ENCODE measurements at places on chromosomes 16 and 17.

- DNase-seq = no peak
Measured at GRCh38 chr17:61449707-61450640, 2.2 kb upstream of the TBX4 start.

- no peak for DNase-seq
Measured at GRCh38 chr16:683396-684070, 601 bp downstream of the JMJD8 start.

GRCh38 chr17:17679748-17680147, 1.5 kb upstream of the RAI1 start:
- no peak for DNase-seq

DNA sequence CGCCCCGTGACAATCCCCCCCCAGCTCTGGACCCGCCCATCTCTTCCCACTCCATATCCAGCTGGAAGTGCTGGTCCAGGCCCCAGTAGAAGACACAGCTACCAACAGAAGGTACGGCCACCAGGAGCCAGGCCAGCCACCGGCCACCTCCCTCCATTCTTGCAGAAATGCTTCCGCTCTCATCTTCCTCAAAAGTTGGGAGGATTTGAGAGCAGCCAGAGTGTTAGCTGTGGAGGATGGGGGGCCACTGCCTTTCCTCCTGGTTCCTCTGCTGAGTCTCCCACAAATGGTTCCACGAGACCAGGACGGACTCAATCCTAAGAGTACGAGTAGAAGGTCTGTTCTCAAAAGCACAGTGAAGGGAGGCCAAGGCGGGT, 78.3 kb downstream of the GAS7 start:
- DNase-seq = no peak

GRCh38 chr17:72538901-72539352, 418.1 kb downstream of the SOX9 start:
- no peak for DNase-seq

GRCh38 chr16:3468501-3468900, 25.0 kb downstream of the NAA60 start:
- no peak for DNase-seq

GRCh38 chr17:48068491-48068961, 20.4 kb downstream of the NFE2L1 start:
- no peak for DNase-seq

GRCh38 chr17:78401246-78401645, 22.8 kb downstream of the PGS1 start:
- DNase-seq = no peak

GRCh38 chr17:44384823-44385286, 4.6 kb downstream of the ITGA2B start:
- no peak for DNase-seq

- DNase-seq = no peak
Measured at GRCh38 chr16:31094088-31094423, 541 bp downstream of the VKORC1 start.

GRCh38 chr17:39951924-39952679, 10.7 kb upstream of the GSDMA start:
- DNase-seq = no peak

GRCh38 chr17:10286324-10286723, 86.5 kb downstream of the MYH13 start:
- no peak for DNase-seq

- DNase-seq = no peak
Measured at GRCh38 chr16:85037050-85037410, 9.4 kb downstream of the KIAA0513 start.

- no peak for DNase-seq
Measured at GRCh38 chr16:3282103-3282729, 1.1 kb upstream of the ZNF263 start.

- DNase-seq = peak; percentile 33
Measured at GRCh38 chr17:79019632-79020584, 4.1 kb upstream of the C1QTNF1 start.

DNA sequence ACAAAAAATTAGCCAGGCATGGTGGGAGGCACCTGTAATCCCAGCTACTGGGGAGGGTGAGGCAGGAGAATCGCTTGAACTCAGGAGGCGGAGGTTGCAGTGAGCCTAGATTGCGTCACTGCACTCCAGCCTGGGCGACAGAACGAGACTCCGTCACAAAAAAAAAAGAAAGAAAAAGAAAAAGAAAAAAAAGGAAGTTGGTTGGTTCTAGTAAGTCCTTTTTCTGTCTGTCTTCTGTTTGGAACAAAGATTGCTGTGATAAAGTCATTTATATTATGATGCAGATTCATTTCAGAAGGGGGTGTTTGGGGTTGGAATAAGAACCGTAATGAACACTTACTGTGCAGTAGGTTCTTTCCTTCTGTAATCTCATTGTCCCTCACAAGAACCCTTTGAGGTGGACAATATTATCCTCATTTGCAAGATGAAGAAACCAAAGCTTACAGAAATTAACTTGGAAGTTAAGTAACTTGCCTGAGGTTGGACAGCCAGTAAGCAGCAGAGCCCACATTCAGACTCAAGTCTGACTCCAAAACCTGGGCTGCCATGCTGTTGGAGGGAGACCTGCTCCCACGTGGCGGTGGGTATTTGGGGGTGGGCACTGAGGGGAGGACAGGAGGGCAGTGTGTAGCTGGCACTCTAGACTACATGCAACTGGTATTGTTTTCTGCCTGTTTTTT, 10.3 kb downstream of the MINK1 start:
- no peak for DNase-seq

DNA sequence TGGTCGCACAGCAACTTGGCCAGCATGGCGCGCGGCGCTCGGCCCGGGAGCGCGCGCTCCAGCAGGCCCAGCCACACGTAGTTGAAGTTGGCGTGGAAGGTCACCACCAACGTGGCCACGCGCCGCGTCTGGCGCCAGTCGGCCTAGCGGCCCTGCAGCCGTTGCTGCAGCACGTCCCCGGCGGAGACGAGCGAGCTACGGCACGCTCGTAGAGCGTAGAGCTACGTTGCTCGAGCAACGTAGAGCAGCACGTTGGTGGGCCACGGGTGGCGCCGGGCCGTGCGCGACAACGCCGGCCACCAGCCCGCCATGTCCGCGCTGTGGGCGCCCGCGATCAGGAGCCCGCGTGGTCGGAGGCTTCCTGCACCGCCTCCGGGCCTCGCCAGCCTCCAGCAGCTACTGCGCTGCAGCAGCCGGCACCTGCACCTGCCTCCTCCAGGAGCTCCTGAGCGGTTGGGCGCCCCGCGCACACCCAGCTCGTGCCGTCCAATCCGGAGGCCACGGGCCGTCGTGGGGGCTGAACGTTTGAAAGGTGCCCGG, 13.4 kb upstream of the SULT1A1 start:
- DNase-seq = peak; percentile 32

- no peak for DNase-seq
Measured at GRCh38 chr17:63516910-63517824, 6.0 kb upstream of the KCNH6 start.

- no peak for DNase-seq
Measured at GRCh38 chr17:17525956-17526355, 29.8 kb upstream of the RASD1 start.

DNA sequence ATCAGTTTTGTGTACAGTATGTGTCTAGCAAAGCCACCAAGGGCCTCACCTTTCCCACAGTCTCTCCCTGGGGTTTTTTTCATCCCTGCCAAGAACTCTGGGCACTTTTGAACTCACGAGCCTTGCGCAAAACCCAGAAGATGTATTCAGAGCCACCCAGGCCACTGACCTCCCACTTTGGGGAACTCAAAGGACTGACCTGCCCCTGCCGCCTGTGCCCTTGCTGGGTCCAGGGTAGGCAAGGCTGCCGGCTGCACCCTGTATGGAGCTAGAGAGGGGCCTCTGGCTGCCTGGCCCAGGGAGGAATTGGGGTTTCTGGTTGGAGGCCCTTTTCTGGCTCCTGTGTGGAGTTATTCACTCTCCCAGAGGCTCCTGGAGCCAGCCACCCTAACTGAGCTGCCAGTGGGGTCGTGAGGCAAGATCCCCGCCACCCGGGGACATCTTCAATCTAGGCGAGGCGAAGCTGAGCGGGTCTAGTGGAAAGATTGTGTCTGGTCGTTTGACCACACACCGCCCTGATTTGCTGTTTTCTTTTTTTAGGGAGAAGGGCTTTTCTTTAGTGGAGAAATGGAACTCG, 1.9 kb downstream of the CDK5R1 start:
- DNase-seq = no peak

DNA sequence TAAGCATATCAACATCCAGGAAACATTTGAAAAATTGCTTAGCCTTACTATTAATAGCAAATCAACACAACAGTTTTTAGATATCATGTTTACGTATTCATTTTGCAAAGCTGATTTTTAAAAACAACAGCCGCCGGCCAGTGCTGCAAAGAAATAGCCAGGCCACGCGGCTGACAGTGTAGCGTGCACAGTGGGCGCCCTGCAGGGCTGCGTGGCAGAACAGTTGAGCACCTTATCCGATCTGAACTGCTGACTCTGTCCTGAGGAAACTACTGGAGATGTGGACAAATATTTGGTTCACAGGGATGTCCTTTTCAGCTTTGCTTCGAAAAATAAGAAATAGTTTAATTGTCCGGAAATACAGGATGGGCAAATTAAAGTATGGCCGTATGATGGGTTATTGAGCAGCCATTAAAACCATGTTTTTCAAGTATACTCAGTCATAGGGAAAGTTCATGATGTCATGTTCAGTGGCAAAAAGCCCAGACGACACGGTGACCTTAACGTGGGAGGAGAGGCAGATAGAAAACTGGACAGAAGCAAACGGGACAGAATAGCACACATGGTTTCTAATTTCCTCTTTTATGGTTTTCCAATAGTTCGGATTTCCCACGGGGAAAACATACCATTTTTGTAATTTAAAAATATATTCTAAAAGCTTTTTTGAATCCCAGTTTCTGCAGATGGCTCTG, 52.4 kb upstream of the ENDOV start:
- DNase-seq = no peak

GRCh38 chr17:81719410-81720266, 7.6 kb downstream of the SLC25A10 start:
- DNase-seq = no peak

DNA sequence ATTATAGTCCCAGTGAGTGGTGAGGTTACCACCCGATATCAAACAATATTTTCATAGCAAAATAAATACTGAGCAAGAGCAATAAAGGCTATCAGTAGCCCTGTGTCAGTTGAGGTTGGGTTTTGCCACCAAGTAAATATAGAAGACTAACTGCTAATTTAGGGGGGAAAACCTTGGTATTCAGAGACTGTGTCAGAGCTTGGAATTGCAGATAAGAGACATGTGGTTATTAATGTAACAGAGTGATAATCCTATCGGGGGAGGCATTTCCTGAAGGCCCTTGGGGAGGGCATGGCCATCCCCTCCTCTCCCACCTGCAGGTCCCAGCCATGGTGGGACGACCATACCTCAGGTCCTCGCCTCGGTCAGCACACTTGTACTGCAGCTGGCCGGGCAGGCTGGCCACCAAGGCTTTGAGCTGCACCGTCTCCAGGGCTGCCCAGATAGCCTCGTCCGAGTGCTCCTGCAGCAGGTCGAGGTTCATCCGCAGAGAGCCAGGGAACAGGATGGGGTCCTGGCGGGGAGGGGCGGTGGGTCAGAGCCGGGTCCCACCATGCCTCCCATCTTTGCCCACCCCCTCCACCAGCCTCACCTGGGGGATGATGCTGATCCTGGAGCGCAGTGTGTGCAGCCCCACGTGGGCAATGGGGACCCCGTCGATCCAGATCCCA, 68.9 kb downstream of the ABCC6 start:
- DNase-seq = no peak

- DNase-seq = no peak
Measured at GRCh38 chr17:17638467-17638866, 42.8 kb upstream of the RAI1 start.

DNA sequence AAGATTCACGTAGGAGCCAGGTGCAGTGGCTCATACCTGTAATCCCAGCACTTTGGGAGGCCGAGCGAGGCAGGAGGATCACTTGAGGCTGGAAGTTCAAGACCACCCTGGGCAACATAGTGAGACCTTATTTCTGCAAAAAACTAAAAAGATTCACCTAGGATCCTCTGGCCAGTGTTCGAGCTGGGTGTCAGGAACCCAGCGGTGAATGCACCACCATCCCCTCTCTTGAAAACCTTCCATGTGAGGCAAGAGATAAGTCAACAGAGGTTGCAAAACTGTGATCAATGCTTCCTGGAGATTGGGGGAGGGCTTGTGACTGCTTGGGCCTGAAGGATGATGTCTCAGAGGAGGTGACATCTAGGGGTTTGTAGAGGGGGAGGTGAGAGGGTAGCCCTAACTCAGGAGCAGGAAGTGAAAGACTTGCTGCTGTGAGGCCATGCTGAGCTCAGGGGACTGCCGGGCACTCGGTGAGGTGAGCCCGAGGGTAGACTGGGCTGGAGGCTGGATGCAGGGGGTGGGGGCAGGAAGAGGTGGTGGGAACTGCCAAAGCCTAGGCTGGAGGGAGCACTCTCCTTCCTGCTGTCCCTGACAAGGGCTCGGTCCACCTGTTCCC, 11.7 kb downstream of the GJD3 start:
- DNase-seq = no peak

DNA sequence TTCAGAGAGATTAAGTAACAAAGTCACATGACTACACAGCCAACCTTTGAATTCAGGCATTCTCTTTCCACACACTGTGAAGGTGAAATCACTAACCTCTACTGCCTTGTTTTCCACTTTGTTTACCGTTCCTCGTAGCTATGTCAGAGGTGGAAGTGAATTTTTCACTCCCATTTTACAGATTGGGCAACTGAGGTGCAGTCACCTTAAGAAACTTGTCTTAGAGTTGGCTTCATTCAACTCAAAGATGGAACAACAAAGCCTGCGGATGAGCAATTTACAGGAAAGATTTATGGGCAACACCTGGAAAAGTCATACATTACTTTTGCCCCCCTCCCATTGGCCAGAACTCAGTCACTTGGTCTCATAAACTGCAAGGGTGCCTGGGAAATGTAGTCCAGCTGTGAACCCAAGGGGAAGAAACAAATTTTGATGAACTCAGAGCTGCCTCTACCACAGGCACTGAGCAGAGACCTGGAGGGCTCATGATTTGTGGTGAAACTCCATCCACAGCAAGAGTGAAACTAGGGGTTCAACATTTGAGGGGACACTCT, 784.6 kb upstream of the EEF2KMT start:
- no peak for DNase-seq

- no peak for DNase-seq
Measured at GRCh38 chr16:80599466-80599865, 58.7 kb downstream of the DYNLRB2 start.

- DNase-seq = no peak
Measured at GRCh38 chr16:86966777-86967176, 350.4 kb downstream of the C16orf95 start.

DNA sequence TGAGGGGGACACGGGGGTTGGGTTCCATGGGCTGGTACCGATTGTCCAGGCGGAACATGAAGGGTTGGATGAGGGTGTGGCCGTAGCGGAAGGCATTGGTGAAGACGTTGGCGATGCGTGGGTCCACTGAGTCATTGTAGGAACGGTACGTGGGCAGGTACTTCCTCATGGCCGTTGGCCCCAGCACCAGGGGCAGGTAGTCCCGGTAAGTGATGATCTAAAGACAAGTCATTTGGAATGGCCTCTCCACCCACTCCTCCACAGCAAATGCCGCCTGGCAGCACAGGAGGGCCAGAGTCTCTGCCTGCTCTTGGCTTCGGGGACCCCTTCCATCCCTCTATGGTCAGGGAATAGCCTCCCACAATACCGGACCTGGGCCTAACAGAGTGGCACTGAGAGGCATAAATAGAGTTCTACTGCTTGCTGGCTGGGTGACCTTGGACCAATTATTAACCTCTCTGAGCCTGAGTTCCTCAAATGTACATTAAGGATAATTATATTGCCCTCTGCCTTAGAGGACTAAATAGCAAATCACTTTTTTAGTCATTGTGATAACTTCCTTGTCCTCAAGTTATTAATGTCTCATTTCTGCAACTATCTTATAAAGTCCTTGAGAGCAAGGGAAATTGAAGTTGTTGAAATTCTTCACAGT, 7.2 kb downstream of the MPO start:
- DNase-seq = no peak
